Frontal cortex (tissue), 4 donors: ENCODE measurements at places on chromosomes 16 and 17.
A peak's percentile ranks its signal among the peaks of the same experiment; 100 is the strongest.

DNA sequence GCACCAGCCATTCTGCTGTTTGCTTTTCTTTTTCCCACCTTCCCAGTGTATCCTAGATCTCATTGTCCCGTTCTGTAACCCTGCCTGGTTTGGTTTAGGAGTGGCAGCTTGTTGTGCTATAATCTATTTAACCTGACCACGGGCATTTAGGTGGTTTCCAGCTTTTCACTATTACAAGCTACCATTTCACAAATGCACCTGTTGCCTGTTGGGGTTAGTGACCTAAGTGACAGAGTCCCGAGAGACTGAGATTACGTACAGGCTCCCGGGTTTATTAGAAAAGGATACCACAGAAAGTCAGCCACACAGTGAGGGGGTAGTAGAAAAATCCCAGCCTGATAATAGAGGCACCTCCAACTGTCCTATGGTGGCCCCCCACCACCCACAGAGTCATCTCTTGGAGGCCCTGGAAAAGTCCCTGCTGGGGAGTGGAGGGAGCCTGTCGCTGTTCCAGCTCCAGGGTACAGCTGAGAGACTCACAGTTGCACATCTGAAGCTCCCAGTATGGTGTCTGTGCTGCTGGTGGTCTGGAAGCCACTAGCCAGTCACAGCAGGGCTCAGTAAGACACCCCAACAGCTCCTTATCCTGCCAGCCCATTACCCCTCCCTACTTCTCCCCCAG lies 21.2 kb downstream of the CLEC16A start:
- no peak for DNase-seq

- no peak for DNase-seq
These were observed 23.8 kb downstream of the EPN2 start for GRCh38 chr17:19260958-19261357.

DNA sequence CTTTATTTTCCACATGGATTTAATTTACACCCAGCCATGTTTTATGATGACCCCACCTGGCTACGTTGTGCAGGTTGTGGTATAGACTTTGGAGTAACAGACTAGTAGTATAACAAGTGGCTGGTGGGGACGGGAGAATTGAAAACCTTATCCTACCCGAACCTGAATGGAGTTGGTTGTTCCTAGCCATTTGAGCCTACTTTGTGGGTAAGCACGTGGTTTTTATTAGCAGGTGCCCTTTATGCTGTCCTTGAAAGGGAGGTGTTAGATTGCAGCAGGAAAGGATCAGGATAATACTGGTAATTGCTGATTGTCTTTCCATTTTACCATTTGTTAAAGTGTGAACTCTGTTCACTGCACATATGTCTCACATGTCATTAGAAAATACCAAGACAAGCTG lies 31.9 kb upstream of the PHAF1 start:
- DNase-seq = no peak

- DNase-seq = no peak
These were observed 123.3 kb downstream of the CDK5R1 start for GRCh38 chr17:32609884-32610650.

DNA sequence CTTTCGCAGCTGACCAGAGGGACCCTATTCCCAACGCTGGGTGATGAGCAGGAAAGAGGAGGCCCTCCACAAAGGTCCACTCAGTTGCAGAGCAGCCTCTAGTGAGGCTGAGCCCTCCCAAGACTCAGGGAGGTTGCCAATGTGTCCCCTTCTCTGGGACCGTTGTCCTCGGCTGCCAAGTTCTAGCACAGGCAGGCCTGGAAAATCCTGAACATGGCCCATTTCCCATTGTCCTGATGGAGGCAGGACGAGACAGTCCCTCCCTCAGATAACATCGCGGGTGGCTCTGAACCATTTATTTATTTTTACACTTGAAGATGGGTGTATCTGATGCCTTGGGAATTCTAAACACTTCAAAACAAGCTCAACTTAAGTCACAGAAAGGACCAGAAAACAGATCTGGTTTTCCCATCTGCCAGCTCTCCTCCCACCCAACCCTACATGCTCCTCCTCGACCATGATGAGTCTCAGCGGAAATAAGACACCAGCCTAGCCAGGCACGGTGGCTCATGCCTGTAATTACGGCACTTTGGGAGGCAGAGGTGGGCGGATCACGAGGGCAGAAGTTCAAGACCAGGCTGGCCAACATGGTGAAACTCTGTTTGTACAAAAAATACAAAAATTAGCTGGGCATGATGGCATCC lies 12.8 kb downstream of the CDIP1 start:
- DNase-seq = no peak

DNA sequence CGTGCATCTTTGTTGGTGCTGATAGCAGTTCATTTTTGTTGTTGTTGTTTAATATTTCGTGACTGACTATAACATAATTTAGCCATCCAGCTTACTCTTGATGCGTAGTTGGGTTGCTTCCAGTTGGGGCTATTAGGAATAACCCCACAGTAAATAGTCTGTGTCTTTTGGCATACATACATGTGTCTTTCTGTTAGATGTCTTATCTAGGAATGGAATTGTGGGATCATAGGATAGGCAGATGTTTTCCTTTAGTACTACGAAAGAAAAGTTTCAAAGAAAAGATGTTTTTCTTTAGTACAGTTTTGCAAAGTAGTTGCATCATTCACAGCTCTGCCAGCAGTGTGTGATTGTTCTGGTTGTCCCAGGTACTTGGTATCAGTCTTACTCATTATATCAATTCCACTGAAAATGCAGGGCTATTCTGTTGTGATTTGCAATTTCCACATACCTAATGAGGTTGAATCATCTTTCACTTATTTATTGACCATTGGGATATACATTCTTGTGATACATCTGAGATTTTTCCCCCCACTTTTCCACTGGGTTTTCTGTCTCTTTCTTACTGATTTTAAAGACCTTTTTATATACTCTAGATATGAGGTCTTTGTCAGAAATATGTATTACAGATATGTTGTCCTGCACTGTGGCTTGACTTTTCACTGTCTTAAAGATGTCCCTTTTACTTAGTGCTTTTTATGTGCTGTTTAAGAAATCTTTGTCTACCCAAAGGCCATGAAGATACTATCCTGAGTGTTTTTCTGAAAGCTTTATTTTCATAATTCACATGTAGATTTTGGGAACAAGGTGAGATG lies 173.3 kb downstream of the MRTFB start:
- no peak for DNase-seq

GRCh38 chr16:19165101-19165500 lies 2.9 kb upstream of the SYT17 start:
- no peak for DNase-seq

GRCh38 chr17:82399041-82399441 lies 19.1 kb upstream of the HEXD start:
- peak; percentile 62 for DNase-seq

GRCh38 chr17:79836972-79837887 lies 2.0 kb downstream of the CBX4 start:
- DNase-seq = no peak

DNA sequence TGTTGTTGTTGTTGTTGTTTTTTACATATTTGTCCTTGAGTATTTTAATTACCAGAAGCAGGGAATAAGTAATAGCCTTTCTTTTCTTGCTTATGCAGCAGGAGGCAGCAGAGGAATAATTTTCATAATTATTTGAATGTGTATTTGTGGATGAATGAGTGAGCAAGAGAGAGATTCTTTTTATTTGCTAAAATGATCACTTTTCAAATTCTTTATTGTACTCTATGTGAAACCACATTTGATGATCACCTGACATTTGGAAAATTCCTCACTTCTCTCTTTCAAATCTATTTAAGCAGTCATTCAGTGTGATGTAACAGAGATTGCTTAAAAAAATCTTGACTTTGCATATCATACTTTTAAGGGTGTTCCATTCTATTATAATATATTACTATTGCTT lies 223.6 kb downstream of the BCAS3 start:
- no peak for DNase-seq

GRCh38 chr16:56252835-56253234 lies 61.5 kb downstream of the GNAO1 start:
- no peak for DNase-seq

DNA sequence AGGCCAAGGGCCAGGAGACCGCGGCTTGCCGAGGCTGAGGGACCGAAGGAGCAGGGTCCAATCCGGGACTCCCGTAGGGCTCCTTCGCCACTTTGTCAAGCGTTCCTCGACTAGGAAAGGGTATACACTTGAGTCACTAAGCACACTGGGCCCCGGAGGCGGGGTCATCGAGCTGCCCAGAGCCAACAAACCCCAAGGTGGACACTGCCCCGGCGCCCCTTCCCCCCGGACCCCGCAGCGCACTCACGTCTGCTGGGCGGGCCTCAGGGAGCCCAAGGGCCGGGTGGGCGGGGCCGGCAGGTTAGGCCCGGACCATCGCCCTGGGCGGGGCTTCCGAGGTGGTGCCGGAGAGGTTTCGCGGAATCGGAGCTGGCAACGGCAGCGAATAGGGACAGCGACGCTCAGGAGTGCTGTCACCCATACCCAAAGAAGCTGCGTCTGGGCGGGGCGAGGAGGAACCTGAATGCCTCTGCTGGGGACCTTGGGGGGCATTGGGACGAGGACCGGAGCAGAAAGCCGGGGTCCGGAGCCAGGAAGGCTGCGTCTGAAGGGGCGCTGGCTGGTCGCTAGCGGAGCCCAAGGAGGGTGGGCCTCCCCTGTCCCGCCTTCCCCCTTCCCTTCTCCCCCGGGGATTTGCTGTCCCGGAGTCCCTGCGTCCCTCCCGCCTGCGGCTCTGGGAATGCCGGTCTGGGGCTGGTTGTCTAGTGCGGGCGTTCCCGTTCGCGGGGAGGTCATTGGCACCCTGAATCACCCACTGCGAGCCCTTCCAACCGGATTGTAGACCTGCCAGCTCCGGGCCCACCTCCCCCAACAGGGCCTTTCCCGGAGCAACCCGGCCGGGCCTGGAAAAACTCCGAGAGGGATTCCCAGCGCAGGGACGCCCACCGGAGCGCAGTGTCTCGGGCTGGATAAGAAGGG lies 118.2 kb upstream of the SMURF2 start:
- peak; percentile 54 for DNase-seq

GRCh38 chr16:87948119-87948545 lies 3.1 kb upstream of the BANP start:
- DNase-seq = no peak

DNA sequence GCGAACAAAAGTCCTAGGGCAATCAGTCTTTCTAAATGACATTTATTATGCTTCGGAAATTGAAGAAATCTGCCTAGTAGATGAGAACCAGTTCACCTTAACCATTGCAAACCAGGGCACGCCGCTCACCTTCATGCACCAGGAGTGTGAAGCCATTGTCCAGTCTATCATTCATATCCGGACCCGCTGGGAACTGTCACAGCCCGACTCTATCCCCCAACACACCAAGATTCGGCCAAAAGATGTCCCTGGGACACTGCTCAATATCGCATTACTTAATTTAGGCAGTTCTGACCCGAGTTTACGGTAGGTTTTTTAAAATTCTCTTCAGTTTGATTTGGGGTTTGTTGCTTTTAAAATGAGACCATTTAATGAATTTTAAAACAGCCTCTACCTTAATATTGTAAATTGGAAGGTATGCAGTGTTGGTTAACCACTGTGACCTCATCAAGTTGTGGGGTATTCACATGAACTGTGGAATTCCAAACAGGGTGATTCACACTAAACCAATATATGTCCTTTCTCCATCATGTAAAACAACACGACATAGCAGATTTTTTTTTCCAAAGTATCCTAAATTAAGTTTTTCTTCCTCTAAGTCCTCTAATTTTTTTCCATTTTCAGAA lies 6.2 kb upstream of the EVI2A start:
- no peak for DNase-seq

GRCh38 chr16:49277766-49278566 lies 3.7 kb downstream of the CBLN1 start:
- no peak for DNase-seq

GRCh38 chr16:66308096-66308495 lies 58.4 kb upstream of the CDH5 start:
- no peak for DNase-seq

DNA sequence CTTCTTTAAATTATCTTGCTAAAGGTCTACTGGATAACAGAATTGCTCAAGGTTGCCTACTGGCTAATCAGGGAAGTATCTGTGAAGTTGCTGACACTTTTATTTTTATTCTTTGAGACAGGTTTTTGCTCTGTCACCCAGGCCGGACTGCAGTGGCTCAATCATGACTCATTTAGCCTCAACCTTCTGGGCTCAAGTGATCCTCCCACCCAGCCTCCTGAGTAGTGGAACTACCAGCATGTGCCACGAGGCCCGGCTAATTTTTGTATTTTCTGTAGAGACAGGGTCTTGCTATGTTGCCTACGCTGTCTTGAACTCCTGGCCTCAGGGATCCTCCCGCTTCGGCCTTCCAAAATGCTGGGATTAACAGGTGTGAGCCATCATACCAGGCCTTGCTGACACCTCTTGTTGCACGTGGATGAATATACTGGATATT lies 43.1 kb downstream of the GLG1 start:
- no peak for DNase-seq

GRCh38 chr17:42055496-42055895 lies 5.1 kb upstream of the C17orf113 start:
- DNase-seq = no peak

DNA sequence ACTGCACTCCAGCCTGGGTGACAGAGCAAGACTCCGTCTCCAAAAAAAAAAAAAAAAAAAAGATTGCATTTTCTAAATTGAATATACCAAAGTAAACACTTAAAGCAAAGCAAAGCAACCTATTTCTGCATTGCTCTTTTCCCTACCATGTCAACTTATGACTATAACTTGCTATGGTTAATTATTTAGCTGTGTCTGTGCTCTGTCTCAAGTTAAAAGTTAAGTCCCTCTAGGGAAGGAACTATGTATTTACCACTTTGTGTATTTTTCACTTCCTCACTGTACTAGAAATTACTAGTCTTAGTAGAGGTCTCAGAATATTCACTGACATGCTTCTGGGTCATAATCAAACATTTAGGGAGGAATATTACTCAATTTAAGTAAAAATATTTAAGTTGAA lies 711.7 kb upstream of the SOX9 start:
- no peak for DNase-seq

- no peak for DNase-seq
These were observed 334.7 kb downstream of the SOX9 start for GRCh38 chr17:72455562-72455961.

DNA sequence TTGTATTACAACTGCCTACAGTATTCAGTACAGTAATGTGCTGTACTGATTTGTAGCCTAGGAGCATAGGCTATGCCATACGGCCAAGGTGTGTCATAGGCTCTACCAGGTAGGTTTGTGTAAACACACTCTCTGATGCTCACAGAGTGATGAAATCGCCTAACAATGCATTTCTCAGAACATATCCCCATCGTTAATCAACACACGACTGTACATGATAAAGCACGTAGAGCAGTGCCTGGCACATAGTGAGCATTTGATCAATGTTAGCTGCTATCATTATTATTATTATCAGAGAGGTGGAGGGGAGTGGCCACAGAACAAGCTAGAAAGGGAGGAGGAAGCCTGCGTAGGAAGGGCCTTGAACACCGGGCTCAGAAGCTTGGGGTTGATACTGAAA lies 81.1 kb upstream of the LHX1 start:
- no peak for DNase-seq

- no peak for DNase-seq
These were observed 136.2 kb upstream of the RCVRN start for GRCh38 chr17:10041287-10041612.

- no peak for DNase-seq
These were observed 10.1 kb downstream of the IRF8 start for GRCh38 chr16:85908889-85909589.

GRCh38 chr16:72302332-72302731 lies 130.4 kb upstream of the PMFBP1 start:
- no peak for DNase-seq
